Colonic mucosa (tissue), 4 donors: ENCODE measurements at places on chromosomes 5 and 9. TPM values are rescaled to one million over a fixed set of nuclear protein-coding genes. Genes with fewer than 3 reads are reported as not detected.

DNA sequence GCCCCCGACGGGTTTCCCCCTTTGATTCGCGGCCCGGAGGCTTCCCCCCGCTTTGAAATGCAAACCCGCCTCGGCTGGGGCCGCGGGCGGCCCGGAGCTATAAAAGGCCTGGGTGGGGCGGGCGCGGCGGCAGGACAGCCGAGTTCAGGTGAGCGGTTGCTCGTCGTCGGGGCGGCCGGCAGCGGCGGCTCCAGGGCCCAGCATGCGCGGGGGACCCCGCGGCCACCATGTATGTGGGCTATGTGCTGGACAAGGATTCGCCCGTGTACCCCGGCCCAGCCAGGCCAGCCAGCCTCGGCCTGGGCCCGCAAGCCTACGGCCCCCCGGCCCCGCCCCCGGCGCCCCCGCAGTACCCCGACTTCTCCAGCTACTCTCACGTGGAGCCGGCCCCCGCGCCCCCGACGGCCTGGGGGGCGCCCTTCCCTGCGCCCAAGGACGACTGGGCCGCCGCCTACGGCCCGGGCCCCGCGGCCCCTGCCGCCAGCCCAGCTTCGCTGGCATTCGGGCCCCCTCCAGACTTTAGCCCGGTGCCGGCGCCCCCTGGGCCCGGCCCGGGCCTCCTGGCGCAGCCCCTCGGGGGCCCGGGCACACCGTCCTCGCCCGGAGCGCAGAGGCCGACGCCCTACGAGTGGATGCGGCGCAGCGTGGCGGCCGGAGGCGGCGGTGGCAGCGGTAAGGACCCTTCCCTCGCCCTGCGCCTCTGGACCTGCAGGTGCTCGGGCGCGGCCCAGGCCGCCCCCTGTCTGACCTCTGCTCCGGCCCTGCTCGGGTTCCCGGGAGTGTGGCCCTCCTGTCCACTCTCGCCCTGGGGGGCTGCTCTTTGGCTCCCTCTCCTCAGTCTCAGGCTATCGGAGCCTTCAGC lies at the start of gene CDX1:
Gene CDX1, plus strand, starts transcription at position 129 of the 862 bp plus-strand sequence. Its CDS starts 99 bp downstream, at position 228.
- peak; percentile 76 for DNase-seq

- DNase-seq, result no peak
Measured at GRCh38 chr5:160434022-160434531, 12.4 kb downstream of the PTTG1 start.

- DNase-seq, result no peak
Measured at GRCh38 chr5:61246768-61247307, 84.6 kb upstream of the SMIM15 start.

GRCh38 chr9:98962181-98962560 lies 18.5 kb downstream of the COL15A1 start:
- no peak for DNase-seq

DNA sequence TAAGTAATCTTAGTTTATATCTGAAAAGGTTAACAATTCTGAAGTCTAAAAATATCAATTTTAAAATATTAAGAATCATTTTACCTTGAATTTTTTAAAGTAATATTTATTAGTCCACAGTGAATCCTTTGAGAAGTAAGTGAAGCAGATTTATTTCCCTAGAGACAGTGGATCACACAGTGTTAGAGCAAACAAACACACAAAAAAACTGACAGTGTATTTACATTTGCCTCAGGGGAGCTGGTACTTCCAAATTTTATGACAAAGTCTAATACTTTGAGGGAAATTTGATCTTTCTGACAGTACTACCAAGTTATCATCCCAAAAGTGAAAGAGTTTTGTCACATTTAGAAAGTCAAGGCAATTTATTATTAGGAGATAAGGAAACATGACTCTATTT lies 1750.6 kb upstream of the CDH9 start:
- no peak for DNase-seq

DNA sequence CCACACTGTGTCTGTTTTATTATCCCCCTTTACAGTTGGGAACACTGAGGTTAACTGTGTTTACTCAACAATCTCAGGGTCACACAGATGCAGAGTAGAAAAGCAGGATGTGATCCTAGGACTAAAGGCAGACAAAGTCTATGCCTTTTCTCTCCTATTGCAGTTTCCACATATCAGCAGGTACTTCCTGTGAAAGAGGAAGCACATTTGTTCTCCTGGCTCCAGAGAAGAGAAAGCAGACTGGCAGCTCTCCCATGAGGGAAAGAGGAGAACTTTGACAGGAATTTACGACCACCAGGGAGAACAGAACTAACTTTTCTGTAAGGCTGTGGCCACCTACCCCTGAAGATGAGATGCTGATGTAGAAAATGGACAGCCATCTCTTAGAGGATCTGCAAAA lies 84.2 kb upstream of the TNC start:
- DNase-seq, result no peak

DNA sequence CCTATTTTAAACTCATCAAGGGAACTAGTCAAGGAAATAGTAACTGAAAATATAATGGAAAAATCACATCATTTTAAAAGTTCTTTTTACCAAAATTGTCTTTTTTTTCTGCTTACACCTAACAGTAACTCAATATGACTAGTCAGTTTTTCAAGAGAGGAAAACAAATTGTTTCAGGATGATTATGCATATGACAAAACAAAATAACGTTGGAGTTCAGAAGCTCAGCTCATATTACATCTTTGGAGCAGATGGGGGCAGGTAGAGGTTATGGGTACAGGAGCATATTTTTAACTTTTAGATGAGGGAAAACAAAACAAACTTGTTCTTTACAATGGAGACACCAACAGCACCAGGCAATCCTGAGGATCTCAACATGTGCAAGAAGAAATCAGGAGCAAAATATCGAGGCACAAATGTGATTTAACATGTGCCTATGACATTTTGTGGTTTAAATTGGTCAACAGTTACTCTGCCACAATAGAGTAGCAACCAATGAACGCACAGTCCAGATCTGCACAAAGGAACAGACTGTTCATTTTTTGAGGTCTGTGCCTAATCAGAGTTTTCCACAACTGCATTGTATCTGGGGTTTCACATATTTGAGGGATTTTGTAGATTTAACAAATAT lies 659.0 kb downstream of the ANXA1 start:
- no peak for DNase-seq

- peak; percentile 71 for DNase-seq
Measured at GRCh38 chr9:135480071-135480939, 723 bp downstream of the PPP1R26 start.

- no peak for DNase-seq
Measured at GRCh38 chr5:124995421-124995820, 249.0 kb upstream of the ZNF608 start.

The MAMDC2 gene
- total RNA-seq, result 2.3 TPM

The SLC25A2 gene
- 1.1 TPM for total RNA-seq

The WWC1 gene
- total RNA-seq, result 15.3 TPM

The PCDHB2 gene
- 0.40 TPM for total RNA-seq
